ENCODE measurements at places on chromosomes 12 and 14.
A peak's percentile ranks its signal among the peaks of the same experiment; 100 is the strongest.

DNA sequence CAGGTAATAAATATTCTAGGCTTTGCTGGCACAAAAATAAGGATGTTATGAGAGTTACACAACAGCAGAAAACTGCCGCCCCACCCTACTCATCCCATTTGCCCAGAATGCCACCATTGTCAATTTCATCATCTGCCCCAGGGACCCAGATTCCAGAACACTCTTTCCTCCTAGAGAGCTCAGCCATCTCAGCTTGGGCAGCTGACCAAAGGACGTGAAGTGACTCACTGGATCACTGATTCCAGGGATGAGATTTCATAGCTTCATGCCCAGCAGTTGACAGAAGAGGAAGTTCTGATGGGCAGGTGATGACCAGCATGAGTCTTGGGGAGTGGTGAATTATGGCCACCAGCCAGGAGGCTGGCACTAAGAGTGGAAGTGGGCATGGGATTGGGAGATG, 450.3 kb downstream of the RMST start:
- DNase-seq = no peak

GRCh38 chr12:54589964-54590363, 1.5 kb upstream of the PPP1R1A start:
- DNase-seq = no peak

GRCh38 chr14:32826404-32827082, 112.1 kb upstream of the NPAS3 start:
- no peak for DNase-seq

DNA sequence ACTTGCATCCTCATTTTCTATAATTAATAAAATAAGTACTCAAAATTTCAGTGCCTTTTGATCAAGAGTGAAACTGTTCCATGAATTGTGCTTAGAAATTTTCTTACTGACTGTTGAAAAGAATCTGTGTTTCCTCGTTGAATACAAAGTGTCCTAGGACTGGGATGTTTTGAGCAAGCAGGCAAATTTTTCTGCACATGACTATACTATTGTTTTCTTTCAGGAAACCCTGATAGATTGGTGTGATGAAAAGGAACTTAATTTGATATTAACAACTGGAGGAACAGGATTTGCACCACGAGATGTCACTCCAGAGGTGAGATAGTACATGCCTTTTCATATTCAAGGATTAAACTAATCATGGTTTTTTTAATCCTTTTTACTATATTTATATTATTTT, 316.3 kb downstream of the GPHN start:
- DNase-seq = no peak

GRCh38 chr14:50928002-50928635, 16.2 kb downstream of the PYGL start:
- no peak for DNase-seq

DNA sequence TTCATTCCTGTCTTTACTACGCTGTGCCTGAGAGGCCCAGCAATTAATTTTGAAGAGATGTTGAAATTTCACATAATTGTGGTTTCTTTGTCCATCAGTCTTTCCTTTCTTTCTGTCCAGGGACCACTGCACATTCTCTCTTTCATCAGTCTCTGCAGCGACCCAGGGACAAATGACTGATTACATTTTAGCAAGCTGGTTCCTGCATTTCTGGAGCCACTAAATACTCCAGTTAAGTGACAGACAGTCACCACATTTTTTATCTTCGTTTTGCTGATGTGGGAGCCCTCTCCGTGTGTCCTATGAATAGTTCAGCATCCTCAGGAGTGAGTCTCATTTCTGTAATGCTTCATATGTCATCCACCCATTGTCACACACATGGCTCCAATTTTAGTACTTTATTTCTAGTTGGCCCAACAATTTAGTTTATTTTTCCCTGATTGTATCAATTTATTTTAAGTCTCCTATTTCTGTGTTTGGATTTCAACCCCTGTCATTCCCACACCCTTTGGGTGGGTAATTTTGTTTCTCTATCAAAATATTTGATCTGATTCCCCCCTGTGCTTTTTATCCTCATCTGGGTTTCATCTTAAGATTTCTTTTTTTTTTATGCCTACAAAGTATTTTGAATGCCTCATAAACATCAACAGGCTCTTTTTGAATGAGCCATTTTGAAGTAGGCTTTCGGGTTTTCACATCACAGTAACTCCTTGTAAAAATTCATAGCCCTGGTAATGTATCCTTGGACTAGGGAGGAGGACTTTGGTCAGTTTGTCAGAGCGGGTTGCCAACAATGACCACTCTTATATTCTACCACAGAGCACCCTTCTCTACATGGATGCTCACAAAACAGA, 1196.5 kb downstream of the GALC start:
- DNase-seq = no peak

DNA sequence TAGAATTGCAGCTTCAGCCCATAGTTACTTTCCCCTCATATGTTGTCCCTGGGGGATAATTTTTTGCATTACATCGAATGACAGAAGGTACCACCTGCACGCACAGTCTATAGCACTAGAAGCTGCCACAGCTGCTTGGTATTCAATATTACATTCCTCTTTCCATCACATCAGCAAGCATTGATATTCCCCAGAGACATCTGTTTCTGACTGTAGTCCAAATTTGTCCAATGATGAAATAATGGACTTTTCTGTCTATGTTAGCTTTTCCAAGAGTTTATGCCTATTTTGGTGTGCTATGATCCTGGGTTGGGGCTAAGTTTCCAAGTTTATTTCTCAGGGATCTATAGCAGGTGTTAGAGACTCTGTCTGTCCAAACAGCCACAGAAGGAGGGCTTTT, 335.4 kb downstream of the LRIG3 start:
- no peak for DNase-seq

DNA sequence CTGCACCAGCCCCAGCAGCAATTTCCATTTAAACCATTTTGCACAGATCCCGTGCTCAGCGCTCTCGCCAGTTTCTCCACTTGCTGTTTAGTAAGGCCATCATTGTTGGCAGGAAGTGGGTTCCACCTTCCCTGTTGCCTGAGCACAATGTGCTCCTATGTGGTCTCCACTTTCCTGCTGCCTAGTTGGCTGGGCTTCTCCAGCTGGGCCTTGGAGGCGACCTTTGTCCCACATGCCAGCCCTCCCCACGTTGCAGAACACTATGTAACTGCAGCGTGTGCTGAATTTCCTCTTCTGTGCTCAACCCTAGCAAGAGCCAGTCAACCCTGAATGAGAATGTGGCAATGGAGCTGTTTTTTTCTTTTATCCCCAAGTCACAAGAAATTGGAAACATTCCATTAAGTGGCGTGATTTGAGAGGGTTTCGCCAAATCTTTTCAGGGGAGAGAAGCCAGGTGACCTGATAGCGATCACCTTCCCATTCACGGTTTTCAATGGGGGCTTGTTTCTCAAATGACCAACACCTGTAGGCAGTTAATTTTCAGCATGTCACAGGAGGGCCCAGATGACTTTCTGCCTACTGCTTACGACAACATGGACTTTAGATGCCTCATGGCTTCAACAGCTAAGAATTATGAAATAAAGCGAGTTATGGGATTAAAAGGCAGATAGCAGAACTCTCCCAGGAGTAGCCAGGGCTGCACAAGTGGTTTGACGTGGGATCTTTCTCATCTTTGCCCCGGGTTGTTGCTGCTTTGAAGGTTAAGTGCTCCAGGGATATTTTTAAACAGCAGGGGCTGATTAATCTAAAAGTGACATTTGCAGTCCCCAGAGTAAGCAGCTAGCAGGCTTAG, at the start of gene ACACB:
Gene ACACB, plus strand, starts transcription at position 830 of the 853 bp plus-strand sequence. CDS start 22,819 bp downstream, outside the sequence.
- peak; percentile 65 for DNase-seq

GRCh38 chr12:49933796-49934195, 16.7 kb upstream of the AQP2 start:
- DNase-seq = no peak

DNA sequence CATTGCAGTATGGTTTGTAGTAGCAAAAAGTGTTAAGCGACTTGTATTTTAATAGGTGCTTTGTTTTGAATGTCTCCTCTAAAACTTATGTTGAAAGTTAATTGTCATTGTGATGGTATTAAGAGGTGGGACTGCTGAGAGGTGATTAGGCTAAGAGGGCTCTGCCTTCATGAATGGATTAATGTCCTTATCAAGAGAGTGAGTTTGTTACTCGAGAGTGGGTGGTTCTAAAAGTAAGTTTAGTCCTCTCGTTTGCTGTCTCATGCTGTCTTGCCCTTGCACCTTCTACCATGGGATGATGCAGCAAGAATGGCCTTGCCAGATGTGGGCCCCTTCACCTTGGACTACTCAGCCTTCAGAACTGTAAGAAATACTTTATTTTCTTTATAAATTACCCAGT, 17.4 kb downstream of the ZDHHC17 start:
- no peak for DNase-seq

DNA sequence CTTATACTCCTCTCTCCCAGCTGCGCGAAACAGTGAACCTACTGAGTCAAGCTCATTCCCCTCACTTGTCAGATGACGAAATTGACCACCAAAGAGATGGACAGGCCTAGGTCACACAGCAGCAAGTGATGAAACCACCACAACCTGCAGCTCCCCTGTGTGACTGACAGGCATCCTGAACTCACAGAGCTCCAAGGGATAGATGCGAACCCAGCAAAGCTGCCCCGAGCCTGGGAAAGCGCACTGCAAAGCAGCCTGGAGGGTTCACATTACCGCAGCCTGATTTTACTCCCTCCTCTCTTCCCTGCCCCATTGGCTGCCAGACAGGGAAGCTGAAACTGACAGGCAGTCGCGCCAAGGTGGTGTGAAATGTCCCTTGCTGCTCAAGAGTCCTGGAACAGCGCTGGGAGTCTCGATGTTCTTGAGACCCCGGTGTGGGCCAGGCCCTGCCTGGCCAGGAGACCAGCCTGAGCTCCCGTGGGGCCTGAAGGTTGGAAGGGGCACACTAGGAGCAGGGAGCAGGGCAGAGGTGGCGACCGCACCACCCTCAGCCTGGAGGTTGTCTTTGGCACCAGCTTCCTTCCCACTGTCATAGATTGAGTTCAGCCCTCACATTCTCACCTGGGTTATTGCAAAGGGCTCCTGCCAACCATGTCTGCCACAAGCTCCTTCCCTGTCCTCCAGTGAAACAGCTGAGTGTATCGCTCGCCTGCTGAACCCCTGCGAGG, 36.3 kb downstream of the SNRNP35 start:
- no peak for DNase-seq

GRCh38 chr12:8089716-8090115, 7.6 kb downstream of the NECAP1 start:
- DNase-seq = no peak

GRCh38 chr12:111093428-111094142, 173.2 kb upstream of the MYL2 start:
- DNase-seq = no peak

GRCh38 chr14:102209224-102209966, 69.7 kb downstream of the WDR20 start:
- no peak for DNase-seq

DNA sequence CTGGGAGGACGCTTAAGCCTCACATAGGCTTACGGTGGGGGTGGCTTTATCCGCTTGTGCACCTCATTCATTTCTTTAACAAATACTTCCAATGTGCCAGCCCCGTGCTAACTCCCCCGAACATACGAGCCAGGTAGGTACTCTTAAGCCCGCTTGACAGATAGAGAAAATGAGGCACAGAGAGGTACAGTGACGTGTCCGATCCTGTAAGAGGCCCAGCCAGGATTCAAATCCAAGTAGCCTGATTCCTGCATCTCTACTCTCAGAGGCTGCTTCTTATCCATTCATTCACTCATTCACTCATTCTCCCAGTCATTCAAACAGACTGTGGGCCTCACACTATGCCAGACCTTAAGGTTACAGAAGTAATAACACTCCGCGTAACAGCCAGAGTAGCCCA, 477 bp downstream of the OAS3 start:
- DNase-seq = no peak

DNA sequence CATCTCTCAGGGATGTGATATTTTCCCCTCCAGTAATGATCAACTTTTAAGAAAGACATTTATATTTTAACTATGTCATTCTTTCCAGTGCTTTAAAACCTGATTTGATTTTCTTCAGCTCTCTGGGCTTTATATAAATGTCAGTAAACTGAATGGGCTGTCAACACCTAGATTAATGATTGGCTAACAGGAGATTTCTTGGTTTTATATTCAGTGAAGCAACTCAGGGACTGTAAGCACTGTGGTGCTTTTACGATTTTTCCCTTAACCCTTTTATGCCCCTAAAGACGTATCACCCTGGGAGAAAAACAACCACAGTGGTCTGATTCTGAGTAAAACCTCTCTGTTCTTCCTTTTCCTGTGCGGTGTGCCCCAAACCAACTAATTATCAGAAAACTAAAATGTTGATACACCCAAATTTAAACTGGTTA, 38.0 kb downstream of the PTGER2 start:
- DNase-seq = no peak

- no peak for DNase-seq
Observed at GRCh38 chr12:54032086-54032619, 697 bp upstream of the HOXC5 start.

DNA sequence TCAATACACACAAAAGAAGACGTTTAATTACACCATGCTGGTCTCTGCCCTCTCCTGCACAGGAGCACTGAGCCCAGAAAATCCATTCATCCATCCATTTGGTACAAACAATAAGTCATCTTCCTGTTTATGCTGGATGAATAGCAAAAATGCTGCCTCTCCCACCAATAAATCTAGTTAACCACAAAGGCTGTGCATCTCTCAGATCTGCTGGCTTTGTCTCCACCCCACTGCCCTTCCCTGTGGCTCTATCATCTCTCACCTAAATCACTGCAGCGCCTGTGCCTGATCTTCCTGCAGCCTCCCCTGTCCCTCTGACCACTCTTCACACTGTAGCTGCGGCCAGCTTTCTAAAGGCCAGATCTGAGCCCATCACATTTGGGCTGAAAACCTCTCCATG, 72.9 kb upstream of the DDX11 start:
- DNase-seq = peak; percentile 5

DNA sequence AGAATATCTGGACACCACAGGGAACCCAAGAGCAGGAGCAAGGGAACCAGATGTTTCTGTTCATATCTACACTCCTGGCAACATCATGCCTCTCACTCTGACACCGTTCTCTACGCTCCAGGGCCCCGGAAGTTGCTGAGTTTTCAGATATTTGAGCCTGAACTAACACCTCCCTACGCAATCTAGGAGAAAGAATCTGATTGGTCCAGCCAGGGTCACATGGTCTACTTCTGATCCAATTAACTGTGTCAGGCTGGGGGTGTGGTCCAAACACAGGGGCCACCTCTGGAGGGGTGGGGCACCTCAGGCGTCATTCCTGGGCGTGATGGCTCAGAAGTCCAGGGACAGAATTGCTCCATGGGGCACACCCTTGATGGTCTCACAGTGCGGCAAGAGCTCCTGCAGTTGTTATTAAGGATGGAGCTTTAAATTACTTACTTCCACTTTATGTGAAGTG, 165.5 kb downstream of the PTPN11 start:
- DNase-seq = no peak

GRCh38 chr12:123435636-123436016, 858 bp downstream of the RILPL2 start:
- DNase-seq = no peak

GRCh38 chr12:67609226-67609870, 39.2 kb upstream of the DYRK2 start:
- no peak for DNase-seq

DNA sequence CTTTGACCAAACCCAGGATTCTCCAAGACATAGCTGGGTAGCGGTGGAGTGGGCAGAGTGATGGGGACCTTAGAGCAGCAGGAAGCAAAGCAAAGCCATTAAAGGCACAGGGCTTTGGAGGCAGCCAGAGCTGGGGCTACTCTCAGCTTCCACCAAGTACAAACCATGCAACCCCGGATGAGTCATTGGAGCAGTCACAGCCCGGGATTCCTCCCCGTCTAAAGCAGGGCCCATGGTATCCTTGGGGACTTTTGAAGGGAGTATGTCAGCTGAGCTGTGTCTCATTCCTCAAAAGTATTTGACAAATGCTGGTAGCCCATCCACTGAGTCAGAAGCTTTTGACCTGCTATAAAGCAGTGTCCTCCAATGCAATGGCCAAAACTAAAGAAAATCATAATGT, 9.7 kb upstream of the IFI27 start:
- DNase-seq = no peak

- DNase-seq = no peak
Observed at GRCh38 chr12:56119361-56119796, 1.3 kb downstream of the ZC3H10 start.
